ENCODE measurements at places on chromosomes 3 and 15.

- no peak for DNase-seq
Observed at GRCh38 chr15:62798536-62798935, 244.0 kb upstream of the TPM1 start.

DNA sequence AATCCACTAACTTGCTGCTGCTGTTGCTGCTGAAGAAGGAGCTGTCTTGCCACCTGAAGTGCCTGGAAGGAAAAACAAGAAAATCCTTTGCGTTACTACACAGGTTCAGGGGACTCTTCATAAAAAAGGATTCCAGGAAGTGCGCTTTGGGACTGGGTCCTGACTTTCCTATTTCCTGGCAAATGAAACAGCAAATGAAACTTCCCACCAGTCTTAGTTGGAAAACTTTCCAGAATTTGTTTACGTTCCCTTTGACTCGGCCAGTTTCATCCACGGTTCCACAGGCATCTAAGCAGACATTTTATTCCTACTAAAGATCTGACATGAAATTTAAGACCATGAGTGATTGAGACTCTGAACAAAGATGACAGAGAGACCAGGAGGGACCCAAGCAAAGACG lies 471.0 kb downstream of the FOXP1 start:
- DNase-seq = no peak

DNA sequence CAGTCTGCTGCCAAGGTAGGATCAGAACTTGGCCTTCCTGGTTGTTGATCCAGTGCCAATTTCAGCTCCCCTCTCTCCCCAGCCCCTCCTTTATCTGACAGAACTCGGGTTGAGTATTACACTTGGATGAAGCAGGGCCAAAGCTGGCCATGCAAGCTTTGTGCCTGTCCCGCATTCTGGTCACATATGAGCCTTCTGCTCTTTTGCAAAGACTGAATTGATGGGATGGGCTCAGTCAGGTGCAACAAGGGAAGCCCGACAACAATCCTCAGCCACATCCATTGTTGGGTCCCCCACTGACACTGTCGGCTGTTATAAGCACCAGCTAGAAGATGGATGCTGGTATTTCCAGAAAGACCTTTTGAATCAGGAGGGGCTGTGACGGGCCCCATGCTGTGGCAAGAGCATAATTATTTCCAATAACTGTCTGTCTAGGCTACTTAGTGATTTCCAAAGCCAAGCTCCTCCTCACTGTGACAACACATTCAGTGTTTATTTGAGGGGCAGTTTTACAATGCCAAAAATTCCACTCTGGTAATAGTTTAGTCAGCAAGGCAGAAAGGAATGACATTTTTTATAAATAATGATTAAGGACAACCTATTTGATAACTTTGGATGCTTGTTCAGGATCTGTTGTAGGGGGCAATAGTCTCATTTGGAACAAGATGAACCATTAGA lies 146.8 kb upstream of the FRMD4B start:
- DNase-seq = no peak

DNA sequence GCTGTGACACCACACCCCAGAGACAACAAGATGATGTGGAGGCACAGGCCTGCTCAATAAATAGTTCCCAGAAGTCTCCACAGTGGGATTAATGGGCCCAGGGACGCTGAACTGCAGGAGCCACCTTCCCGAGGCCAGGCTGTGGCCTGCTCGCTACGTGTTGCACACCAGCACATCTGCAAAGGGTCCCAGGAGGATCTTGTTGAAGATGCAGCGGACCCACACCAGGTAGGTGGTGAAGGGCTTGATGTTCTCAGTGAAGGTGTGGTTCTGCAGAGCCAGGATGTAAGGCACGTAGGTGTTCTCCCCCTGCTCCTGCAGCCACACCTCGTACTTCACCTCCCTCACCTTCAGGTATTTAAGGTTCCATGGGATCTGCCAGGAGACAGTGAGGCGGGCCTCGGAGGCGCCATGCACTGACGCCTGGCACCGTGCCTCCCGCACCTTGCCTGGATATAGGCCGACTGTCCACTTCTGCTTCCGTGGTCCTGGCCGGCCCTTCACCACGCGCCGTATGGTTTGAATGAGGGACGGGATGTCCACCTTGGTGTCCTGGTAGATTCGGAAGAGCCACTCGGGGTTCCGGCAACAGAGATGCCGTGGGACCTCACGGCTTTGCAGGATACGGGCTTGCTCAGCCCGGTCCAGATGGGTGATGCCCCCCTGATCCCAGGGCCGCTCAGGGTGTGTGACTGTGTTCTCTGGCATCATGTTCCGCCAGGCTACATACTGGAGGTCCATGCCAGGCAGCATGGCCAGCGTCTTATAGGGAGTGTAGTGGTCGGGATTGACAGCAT lies 26.1 kb downstream of the POMGNT2 start:
- DNase-seq = no peak

GRCh38 chr3:122754929-122755328 lies 38.7 kb downstream of the HSPBAP1 start:
- DNase-seq = no peak

All from activated naive CD8-positive, alpha-beta T cell treated with anti-CD3 and anti-CD28 coated beads for 36 hours (primary cell).